ENCODE measurements at places on chromosomes 4 and X.

GRCh38 chrX:115642895-115643530 is 82.0 kb downstream of the PLS3 start:
- DNase-seq: peak; percentile 32

- DNase-seq: no peak
Measured at GRCh38 chrX:32745323-32745722, 466.0 kb downstream of the DMD start.

DNA sequence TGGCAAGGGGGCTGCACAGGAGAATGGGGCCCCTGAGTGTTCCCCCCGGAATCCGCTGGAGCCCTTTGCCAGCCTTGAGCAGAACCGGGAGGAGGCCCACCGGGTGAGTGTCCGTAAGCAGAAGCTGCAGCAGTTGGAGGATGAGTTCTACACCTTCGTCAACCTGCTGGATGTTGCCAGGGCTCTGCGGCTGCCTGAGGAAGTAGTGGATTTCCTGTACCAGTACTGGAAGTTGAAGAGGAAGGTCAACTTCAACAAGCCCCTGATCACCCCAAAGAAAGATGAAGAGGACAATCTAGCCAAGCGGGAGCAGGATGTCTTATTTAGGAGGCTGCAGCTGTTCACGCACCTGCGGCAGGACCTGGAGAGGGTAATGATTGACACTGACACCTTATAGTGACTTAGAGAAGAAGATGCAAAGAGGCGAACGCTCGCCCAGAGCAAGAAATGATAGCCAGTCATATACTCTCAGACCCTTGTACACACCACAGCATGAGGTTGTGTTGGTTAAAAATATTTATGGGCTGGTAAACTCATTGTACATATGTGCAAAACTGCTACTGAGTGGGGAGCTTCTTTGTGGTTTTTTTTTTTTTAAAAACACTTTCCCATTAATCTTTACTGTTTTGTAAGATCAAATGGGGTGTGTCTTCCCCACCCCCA is 52.5 kb downstream of the JADE1 start:
- DNase-seq: no peak

- peak; percentile 37 for DNase-seq
Measured at GRCh38 chr4:825063-825970, 612 bp downstream of the CPLX1 start.

GRCh38 chrX:39011454-39012221 is 210.4 kb downstream of the MID1IP1 start:
- DNase-seq: no peak

DNA sequence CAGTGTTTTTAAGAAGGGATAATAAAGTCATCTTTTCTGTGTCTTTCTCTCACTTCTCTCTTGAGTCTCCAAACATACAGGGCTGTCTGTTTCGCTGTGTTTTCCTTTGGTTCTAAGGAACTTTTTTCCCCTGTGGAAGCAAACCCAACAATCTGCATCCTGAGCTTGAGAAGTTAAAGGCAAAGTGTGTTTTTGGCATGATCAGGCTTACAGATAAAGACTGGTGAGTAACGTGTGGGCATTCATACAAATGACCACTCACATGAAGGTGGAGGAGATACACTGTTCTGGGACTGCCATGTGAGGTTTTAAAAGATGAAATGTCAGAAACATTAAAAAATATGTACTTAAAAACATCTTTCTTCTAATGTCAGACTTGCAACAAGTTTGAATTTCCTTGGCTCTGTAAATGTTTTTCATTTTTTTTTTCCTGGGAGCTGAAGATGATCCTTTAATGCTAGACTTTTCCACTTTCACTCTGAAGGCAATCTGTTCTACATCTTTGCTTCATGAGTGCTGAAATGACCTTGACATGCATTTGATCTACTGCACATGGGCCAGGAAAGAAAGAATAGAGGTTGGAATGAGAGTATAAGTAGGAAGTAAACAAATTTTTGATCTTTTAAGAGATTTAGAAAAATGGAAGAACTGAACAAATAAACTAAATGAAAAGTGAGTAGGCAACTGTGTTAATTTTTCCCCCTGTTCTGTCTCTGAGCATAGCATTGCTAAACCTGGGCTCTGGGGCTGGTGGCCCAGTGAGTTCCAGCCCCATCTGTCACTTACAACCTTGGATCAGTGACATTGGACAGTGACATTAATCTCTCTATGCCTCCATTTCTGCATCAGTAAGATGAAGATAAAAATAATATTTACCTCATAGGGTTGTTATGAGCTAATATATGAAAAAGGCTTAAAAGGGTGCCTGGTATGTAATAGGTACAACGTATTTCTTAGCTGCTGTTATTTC is 151.1 kb upstream of the TBC1D9 start:
- no peak for DNase-seq

DNA sequence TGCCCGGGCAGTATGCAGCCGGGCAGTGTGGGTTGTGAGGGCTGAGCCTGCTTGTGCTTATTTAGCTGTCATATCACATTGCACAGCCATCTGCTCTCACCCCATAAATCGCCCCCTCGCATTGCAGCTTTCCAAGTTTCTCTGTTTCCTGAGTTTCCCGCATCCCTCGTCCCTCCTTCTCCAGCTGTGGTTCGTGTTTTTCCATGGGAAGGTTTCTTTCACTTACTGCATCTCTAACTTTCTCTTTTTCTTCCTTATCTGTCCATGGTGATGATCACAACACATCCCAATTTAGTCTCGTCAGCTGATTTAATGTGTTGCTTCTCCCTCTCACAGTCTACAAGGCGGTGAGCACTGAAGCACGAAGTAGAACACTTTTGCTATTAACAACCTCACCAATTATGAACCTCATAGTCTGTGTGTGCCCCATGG is 118.1 kb downstream of the ENPP6 start:
- DNase-seq: no peak

GRCh38 chr4:2686379-2687265 is 69.5 kb downstream of the TNIP2 start:
- DNase-seq: no peak

- no peak for DNase-seq
Measured at GRCh38 chr4:125663896-125664767, 349.4 kb downstream of the FAT4 start.

DNA sequence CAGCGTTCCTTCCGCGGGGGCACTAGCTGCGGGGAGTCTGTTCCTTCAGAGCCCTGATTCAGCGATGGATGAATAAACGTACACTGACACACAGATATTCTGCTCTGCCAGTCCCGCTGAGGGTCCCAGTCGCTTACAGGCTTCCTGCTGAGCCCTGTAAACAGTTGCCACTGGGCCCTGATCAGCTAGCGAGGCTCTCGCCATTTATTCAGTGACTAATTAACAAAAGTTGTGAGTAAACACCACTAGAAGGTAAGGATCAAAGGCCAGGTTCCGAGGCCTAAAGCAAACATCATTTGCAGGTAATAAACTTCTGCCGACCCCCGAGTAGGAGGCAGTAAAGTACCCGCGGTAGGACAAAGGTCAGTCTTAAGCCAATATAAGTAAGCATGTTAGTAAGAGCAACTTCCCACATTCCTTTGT is 442.6 kb upstream of the GALNT7 start:
- no peak for DNase-seq

- peak; percentile 75 for DNase-seq
Measured at GRCh38 chr4:122577808-122578781, 42.8 kb downstream of the IL21 start.

GRCh38 chr4:82046796-82047195 is 327.0 kb downstream of the HNRNPD start:
- no peak for DNase-seq

DNA sequence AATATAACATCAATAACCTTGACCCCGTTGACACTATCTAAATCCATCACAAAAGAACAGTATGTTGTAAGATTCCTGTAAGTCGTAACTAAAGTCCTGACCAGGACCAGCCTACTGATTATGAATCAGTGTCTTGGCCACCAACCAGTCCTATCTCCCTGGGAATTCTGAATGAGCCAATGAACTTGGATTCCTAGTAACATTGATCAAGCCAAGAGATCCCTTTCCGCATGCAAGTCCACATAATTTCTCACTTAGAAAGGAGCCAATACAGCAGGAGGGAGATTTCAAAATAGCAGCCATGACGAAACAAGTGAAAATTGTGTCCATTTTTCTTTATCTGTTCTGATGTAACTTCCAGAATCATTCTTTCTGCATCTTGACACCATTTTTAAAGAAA is 9.5 kb downstream of the XPNPEP2 start:
- DNase-seq: no peak

DNA sequence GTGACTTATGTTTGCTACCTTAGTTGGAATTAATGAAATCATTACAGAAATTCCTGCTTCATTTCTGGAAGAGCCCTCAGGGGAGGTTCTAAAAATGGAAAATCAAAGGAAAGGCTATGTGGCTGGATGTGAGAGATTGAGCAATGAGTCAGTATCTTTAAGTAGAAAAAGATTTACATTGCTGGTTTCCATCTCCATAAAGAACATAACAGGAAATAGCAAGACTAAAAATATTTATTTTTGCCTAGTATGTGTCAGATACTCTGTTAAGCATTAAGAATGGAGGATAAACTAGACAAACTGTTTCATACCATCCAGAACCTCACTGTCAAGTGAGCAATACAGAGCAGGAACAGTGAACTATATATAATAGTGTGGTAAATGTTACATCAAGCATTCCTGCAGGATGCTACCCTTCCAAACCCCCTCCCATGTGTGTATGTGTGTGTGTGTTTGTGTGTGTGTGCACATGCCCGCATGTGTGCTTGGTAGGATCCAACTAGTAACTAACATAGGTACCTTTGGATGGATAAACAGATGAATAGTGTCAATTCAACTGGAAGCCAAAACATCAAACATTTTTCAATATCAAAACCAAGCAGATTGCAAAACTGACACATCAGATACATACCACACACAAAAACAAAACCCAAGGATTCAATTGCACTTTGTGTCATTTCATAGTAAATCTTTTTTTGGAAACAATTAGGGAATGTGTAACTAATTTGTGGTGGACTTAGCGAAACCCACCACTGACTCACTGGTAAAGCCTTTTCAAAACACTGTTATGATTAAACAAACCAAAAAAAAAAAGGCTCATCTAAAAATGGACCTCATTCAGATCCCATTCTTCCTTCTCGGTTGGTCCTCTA is 223.4 kb downstream of the SHROOM3 start:
- no peak for DNase-seq

- DNase-seq: peak; percentile 56
Measured at GRCh38 chr4:74874753-74875367, 58.1 kb upstream of the PARM1 start.

DNA sequence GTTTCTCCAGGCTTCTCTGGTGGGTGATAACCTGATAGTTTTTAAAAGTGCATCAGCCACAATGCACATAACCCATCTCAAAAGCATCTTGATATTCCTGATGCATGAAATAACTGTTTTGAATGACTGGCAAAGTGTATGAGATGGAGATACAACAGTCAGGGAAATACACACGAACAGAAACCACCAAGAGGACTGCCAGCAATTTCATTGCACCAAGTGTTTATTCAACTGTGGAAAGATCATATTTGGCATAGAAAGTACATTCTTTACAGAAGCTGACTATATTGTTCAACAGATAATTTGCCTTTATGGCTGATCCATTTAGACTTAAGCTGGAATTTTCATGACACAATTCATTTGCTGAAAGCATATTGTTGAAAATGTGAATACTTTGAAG is 139.5 kb downstream of the SLIT2 start:
- DNase-seq: no peak

DNA sequence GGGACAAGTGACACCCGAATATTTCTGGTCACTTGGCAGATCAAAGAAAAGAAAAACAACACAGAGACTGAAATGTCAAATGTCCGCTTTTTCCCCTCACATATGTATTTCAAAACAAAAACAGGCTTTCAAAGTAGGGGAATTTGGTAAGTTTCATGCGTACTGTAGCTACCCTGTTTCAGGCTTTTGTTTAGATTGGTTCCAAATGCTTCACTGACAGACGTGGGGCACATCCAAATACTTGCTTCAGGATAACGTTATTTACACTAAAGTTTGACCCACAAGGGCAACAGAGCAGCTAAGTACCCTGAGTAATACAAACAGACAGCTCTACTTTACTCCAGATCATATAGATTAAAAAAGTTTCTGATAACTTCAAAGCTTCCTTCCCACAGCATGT is 804.5 kb upstream of the POU3F4 start:
- DNase-seq: no peak

DNA sequence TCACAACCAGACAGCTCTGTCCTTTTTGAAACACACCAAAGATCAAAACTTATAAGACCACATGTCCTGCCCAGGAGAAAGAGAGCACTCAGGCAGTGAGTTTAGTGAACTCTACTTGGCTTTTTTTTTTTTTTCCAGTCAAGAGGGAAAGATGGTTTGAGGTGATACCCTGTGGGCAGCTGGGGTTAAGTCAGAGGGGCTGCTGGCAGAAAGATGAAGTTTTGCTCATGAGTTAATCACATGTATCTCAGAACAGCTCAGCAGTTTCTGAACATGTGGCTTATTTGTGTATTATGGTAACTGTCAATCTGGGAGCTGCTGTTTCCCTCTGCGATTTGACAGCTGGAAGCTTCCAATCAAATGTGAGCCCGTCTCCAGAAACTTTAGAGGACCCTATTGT is 56.4 kb upstream of the MAP3K15 start:
- DNase-seq: no peak

DNA sequence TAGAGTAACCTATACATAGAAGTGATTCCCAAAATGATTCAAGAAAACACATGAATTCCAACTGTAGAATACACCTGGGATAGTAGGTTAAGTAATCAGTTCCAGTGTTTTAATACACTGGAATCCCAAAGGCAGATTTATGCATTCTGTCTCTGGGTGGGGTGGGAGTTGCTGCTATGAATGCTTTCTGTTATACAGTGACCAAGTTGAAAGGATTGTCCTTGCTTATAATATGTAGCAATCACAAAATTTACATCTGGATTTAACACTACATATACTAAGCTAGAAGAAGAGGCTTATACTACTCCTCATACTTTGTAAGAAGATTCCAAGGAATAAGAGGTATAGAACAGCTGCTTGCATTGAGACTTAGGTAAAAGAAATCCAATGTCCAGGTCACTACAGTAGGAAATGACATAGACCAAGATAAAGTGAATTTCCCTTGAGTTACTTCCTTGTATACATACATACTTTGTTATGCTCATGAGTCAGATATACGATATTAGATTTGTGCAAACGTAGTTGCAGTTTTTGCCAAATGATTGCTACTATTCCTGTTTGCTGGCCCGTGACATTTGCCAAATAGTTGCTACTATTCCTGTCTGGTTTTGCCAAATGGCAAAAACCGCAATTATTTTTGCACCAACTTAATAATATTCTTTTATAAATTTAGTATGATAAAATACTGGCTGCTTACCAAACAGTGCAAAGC is 210.5 kb upstream of the DIAPH2 start:
- no peak for DNase-seq

- DNase-seq: no peak
Measured at GRCh38 chr4:126678618-126679017, 954.1 kb upstream of the INTU start.
